IPS DF 6.9 (cell line): ENCODE measurements at places on chromosomes 3 and 15.

DNA sequence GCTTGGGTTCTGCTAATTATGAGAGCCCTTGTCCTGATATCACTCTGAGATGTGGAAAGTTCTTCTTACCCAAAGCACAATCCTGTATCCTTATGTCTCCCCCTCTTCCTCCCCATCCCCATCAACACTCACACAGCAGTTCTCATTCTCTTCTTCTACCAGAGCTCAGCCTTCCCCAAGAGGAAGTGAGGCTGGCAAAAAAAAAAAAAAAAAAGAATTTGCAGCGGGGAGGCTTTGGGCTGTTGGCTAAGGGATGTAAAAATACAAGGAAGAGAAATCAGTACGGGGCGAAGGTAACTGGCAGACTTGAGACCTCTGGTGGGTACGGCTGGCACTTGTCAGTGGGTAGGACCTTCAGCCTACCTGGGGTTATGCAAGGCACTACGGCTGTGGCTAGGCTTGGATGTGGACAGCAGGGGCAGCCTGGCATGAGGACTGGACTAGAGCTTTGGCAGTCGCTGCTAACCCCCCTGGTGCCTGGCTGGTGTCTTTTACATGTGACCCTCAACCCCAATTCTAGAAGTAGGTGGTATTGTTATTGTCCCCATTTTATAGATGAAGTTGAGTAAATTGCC lies 5.4 kb downstream of the VIPR1 start:
- H3K27me3 ChIP-seq = peaks cover 3% of the 10 kb centered on the region; the same call in 1 of the 2 replicates
- H3K4me3 ChIP-seq = no peak overlapping the region

DNA sequence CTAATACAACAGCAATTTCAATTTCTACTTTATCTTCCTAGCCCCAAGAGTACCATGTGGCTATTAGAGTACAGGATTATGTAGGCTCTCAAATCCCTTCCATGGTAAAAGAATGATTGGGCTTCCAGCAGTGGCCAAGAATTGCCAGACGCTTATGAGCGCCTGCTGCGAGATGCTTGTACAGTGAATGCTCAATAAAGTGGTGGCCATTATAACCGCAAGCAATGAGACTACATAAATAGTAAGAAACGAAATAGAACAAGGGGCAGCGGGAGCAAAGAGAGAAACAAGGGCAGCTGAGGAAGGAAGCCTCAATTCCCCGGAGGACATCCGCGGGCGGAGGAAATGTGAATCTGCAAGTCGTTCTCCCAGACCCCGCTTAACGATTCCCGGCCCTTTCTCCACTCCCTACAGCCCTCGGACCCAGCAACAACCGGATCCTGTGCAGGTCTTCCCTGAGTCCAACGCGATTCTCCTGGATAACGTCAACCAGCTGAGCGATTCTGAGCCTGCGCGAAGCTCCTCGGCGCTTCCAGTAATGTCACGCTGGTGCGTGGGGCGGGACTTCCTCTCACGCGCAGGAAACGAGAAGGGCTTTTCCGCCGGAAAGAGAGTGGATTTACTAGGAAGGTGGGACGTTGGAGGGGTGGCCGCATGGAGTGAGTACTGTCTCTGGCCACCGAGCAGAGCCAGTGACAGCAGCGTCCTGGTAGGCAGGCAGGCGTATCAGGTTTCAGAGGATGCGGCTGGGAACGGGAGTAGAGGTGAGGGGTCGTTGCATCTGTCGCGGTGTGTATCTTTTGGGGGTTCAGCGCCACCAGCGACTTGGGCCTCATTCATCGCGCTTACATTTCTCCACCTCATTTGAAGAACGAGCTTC lies 40.5 kb upstream of the AP3B2 start:
- H3K4me1 ChIP-seq = no peaks in the 10 kb centered on the region; the same call in 1 of the 2 replicates
- H3K27me3 ChIP-seq = no peaks in the 10 kb centered on the region
- peaks cover 3% of the 10 kb centered on the region; the same call in 1 of the 2 replicates for H3K36me3 ChIP-seq
- H3K27ac ChIP-seq = no peak overlapping the region
- DNase-seq = peak; percentile 64
- peak overlapping the region; percentile 93 for H3K4me3 ChIP-seq

DNA sequence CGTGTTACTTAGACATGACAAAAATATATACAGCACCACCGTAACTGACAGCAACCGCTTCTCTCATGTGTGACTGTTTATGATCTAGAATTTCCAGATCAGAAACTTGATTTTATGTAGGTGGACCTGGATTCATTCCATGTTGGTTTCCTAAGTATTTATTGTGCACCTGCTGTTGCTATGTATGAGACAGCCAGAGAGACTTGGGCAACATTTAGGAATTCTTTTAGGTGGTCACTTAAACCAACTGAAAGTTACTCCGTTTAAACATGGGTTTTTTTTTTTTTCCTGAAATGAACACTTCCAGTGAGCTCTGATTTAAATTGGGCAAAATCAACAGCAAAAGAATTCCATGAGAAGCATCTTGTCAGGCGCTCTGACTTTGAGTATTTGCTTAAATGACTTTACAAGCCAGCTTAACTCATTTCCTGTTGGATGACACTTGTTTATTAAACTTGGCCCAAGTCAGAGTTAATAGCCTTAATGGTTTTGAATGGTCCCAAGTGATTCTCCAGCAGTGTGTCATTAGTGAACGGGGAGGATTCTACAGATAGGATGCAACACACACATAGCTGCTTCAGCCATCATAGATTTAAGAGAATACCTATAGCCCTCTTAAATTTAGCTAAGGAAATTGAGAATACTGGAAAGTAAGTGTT lies 31.8 kb downstream of the MITF start:
- no peak for DNase-seq
- H3K27ac ChIP-seq = no peak overlapping the region
- H3K27me3 ChIP-seq = no peaks in the 10 kb centered on the region
- H3K4me3 ChIP-seq = no peak overlapping the region
- no peaks in the 10 kb centered on the region for H3K36me3 ChIP-seq

- no peaks in the 10 kb centered on the region for H3K4me1 ChIP-seq
- no peaks in the 10 kb centered on the region for H3K27me3 ChIP-seq
- DNase-seq = no peak
- no peaks in the 10 kb centered on the region for H3K36me3 ChIP-seq
- no peak overlapping the region for H3K4me3 ChIP-seq
Measured at GRCh38 chr15:47768735-47769134, 51.4 kb downstream of the SEMA6D start.

DNA sequence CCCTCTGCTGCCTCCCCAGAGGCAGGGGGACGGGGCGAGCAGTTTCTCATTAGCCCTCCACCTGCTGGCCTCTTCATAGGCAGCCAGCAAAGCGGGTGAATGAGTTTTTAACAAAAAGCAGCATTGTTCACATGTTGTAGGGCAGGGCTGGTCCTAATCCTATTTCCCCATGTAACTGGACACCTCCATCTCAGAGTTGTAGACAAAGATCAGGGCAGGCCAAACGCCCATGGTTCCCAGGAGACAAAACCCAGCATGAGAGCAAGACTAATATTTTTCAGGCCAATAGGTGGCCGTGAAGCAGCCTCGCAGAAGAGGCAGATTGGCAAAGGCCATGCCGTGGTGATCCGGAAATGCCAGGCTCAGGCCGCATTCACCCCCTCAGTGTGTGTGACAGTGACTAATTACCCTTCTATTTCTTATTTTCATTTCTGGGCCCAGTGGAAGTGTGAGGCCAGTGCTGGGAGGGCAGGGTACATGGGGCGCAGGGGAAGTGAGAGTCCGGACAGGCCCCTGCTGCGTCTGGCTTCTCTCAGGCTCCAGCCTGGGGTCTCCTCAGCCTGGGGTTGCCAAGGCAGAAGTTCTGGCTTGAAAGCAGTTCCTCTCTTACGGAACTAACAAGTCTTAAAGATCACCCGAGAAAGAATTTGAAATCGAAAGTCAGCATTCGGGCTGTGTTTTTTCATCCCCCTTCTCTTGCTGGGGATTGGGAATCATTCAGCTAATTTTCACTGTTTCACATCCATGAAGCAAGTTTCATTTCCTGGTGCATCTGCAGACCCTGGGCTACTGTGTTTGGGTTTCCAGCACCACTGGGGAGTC lies 64.8 kb downstream of the BOC start:
- H3K4me1 ChIP-seq = peaks cover 4% of the 10 kb centered on the region; the same call in 1 of the 2 replicates
- no peak overlapping the region for H3K27ac ChIP-seq
- no peak overlapping the region for H3K4me3 ChIP-seq
- DNase-seq = no peak
- H3K27me3 ChIP-seq = no peaks in the 10 kb centered on the region
